ENCODE measurements at places on chromosomes 13 and 19.

DNA sequence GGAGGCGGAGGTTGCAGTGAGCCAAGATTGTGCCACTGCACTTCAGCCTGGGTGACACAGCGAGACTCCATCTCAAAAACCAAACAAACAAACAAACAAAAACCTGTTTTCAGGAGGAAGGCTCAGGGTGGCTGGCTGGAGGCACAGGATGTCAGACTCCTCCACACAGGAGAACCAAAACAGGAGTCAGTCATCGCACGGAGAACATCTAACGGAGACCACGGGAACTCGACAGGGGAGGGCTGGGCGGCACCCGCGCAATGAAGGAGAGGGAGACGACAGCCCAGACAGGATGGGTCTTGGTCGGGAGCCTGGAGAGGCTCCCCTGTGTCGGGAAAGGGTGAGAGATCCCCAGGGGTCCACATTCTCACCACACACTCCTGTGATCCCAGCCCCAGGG lies 20.8 kb upstream of the SLC7A9 start:
- no peak overlapping the region for H3K27ac ChIP-seq
- no peak for DNase-seq
- no peaks in the 10 kb centered on the region for H3K36me3 ChIP-seq
- no peaks in the 10 kb centered on the region for H3K27me3 ChIP-seq

GRCh38 chr19:58409010-58409790 lies 751 bp downstream of the ZNF584 start:
- peaks cover 16% of the 10 kb centered on the region for H3K4me1 ChIP-seq
- DNase-seq = no peak
- H3K27ac ChIP-seq = peak overlapping the region; percentile 97
- peaks cover 22% of the 10 kb centered on the region for H3K36me3 ChIP-seq
- peak overlapping the region; percentile 87 for H3K4me3 ChIP-seq

GRCh38 chr13:23175920-23176319 lies 4.9 kb upstream of the SGCG start:
- H3K4me3 ChIP-seq = no peak overlapping the region
- H3K27me3 ChIP-seq = no peaks in the 10 kb centered on the region
- no peak overlapping the region for H3K27ac ChIP-seq
- DNase-seq = no peak
- no peaks in the 10 kb centered on the region for H3K36me3 ChIP-seq
- H3K4me1 ChIP-seq = no peaks in the 10 kb centered on the region

GRCh38 chr13:83996415-83996814 lies 114.1 kb upstream of the SLITRK1 start:
- H3K27ac ChIP-seq = no peak overlapping the region
- no peaks in the 10 kb centered on the region for H3K36me3 ChIP-seq
- DNase-seq = no peak
- H3K27me3 ChIP-seq = no peaks in the 10 kb centered on the region
- no peaks in the 10 kb centered on the region for H3K4me1 ChIP-seq
- no peak overlapping the region for H3K4me3 ChIP-seq

DNA sequence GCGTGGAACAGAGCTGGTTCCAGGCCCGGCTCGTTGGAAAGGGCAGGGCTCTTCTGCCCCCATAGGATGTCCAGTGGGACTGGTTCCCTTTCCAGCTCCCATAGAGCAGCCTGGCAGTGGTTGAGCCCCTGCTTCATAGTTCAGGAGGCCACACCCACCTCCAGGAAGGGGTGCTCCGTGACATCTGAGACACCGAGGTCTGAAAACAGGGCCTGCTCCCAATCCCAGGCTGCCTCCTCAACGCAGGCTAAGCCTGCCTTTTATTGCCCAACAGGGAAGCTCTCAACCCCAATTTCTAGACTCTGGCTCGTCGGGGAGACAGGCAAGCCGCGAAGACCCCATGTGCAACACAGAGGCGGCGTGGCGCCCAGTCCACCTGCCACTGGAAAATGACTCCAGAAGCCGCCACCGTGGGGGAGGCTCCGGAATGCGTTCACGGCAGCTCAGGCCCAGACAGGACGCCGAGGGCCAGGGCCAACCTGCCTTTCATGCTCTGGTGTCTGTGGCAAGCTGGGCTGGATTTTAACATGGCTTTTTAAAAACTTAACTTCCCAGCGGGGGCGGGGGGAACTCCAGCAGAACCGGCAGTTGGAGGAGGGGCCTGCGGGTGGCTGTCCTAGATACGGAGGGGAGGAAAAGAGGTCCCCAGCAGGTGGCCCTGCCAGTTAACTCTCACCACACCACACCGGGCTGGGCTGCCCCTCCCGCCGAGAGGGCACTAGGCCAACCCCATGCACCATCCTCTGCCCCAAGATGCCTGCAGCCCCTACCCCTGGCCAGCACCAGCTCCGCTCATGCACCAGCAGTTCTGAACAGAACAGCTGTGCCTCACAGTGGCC lies 17.9 kb upstream of the TINCR start:
- H3K27ac ChIP-seq = peak overlapping the region; percentile 85
- DNase-seq = peak; percentile 84
- H3K36me3 ChIP-seq = peaks cover 77% of the 10 kb centered on the region
- peaks cover 39% of the 10 kb centered on the region for H3K4me1 ChIP-seq
- H3K27me3 ChIP-seq = no peaks in the 10 kb centered on the region
- H3K4me3 ChIP-seq = peak overlapping the region; percentile 10

DNA sequence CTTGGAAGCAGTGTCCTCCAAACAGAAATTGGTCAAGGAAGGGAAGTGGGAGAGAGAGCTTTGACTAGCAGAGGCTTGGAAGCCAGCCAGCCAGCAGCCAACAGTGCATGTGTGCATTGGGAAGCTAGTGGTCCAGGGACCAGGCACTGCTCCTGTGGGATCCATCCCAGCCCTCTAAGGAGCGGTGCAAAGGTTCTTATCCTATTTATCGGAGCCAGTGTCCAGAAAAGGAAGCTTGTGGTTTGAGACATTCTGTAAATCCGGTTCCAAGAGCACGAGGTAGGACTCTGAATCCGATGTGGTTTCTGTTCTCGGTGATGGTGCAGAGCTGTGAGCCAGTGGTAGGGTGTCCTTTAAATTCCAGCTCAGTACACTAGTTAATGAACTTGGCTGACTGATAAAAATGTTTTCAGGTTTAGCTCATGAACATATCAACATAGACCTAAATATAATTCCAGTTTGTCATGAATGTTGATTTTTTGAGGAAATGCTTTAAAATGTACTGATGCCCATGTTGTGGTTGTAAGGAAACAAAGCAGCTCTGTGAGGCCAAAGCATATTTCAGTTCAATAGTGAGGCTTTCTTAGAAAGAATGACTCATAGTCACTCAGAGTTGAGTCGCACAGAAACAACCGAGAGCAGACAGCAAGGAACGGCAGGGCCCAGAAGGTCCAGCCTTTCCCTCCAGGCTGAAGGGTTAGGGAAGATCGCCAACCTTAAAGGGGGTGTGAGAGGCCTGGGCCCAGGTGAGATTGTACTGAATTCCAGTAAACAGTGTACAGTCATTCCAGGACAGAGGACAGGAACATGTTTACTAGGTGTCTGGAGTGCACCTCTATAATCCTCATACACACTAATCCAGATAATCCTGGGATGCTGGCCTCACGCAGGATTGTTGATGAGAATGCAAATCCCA lies 21.5 kb upstream of the GARRE1 start:
- H3K27ac ChIP-seq = peak overlapping the region; percentile 48
- no peaks in the 10 kb centered on the region for H3K27me3 ChIP-seq
- H3K4me3 ChIP-seq = no peak overlapping the region
- H3K4me1 ChIP-seq = peaks cover 13% of the 10 kb centered on the region

GRCh38 chr13:26895808-26896466 lies 135.4 kb upstream of the GPR12 start:
- H3K27ac ChIP-seq = no peak overlapping the region
- no peak overlapping the region for H3K4me3 ChIP-seq
- peaks cover 43% of the 10 kb centered on the region for H3K27me3 ChIP-seq
- no peaks in the 10 kb centered on the region for H3K36me3 ChIP-seq

DNA sequence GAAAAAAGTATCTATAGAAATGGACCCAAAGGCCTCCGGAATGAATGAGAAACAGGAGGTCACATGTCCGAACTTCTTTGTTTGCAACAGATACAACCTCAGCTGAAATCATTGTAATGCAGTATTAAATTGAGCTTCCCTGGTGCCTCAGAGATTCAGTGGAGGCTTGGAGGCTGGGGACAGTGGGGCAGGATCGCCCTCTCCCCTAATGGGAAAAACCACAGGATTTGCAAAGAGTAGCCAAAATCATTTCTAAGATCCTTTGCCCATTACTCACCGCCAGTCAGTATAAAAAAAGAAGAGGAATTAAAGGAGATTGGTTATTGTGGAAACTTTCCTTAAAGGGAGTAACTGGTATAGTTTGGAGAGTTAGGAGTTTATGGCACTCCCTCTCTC lies 30.4 kb upstream of the IRS2 start:
- no peak for DNase-seq
- no peak overlapping the region for H3K4me3 ChIP-seq
- peaks cover 22% of the 10 kb centered on the region for H3K27me3 ChIP-seq
- no peaks in the 10 kb centered on the region for H3K4me1 ChIP-seq

GRCh38 chr19:2170987-2171348 lies 7.2 kb downstream of the DOT1L start:
- H3K27ac ChIP-seq = no peak overlapping the region
- H3K4me1 ChIP-seq = peaks cover 83% of the 10 kb centered on the region
- no peak overlapping the region for H3K4me3 ChIP-seq
- no peak for DNase-seq

DNA sequence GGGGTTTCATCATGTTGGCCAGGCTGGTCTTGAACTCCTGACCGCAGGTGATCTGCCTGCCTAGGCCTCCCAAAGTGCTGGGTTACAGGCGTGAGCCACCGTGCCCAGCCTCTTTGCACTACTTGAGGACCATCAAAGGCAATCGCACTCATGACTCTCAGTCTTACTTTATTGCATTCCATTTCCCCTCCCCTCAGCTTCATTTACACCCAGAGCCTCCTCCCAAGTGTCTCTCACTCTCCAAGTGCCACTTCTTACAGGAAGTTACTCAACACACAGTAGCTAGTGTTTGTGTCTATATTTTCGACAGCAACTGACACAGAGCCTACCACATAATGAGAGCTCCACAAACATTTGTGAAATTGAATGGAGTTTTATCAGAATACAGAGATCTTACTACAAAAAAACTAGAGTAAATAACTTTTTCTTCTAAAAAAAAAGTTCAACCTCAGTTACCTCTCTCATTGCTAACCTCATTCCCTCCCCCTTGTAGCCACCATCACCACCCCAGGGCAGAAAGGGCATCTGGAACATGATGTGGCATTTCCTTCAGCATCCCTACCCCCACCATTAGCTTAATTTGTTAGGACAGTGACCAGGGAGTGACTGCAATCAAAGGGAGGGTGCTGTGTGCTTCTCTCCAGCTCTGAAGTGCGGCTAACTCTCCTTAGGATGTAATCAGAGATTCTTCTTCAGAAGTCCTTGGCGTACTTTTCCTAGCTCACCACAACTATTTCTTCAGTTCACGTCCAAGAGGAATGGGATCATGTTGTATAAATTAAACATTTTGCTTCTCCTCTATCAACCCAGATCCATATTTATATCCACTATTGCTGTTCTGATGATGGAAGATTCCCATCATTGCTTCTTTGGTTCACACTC lies 17.0 kb upstream of the RUBCNL start:
- no peak overlapping the region for H3K27ac ChIP-seq
- H3K4me3 ChIP-seq = no peak overlapping the region
- H3K36me3 ChIP-seq = no peaks in the 10 kb centered on the region
- DNase-seq = no peak
- peaks cover 2% of the 10 kb centered on the region for H3K27me3 ChIP-seq
- H3K4me1 ChIP-seq = no peaks in the 10 kb centered on the region

DNA sequence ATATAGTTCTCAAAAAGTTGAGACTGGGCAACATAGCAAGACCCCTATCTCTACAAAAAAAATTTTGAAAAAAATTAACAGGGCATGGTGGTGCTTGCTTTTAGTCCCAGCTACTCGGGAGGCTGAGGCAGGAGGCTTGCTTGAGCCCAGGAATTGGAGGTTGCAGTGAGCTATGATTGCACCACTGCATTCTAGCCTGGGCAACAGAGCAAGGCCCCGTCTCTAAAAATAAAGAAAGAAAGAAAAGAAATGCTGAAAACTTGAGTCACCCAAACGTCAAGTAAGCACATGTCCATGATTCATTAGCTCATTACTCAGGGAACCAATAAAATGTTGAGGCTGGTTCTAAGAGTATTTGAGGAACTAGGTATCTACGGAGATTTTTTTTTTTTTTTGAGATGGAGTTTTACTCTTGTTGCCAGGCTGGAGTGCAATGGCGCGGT lies 33.9 kb upstream of the SEMA6B start:
- DNase-seq = no peak
- no peaks in the 10 kb centered on the region for H3K36me3 ChIP-seq
- H3K4me3 ChIP-seq = no peak overlapping the region
- H3K4me1 ChIP-seq = peaks cover 8% of the 10 kb centered on the region
- H3K27ac ChIP-seq = no peak overlapping the region
- H3K27me3 ChIP-seq = no peaks in the 10 kb centered on the region

DNA sequence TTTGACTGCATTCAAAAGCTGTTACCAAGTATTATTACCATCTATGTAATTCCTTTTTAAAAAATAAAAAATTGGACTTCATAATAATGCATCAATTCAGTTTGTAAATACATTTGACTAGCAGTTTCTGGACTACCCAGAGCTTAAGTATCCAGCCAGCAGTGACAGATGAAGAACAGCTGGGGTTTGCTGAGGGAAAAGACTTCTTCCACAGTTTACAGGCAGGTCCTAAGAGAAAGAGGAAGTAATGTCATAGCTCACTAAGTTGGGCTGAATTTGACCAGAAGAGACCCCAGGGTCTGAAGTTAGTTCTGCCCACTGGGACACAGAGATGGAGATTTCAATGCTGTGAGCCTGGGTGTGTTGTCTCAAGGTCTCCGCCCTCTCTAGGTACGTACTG lies 96.4 kb downstream of the MBNL2 start:
- no peaks in the 10 kb centered on the region for H3K4me1 ChIP-seq
- no peaks in the 10 kb centered on the region for H3K36me3 ChIP-seq
- no peaks in the 10 kb centered on the region for H3K27me3 ChIP-seq
- H3K27ac ChIP-seq = no peak overlapping the region
- no peak overlapping the region for H3K4me3 ChIP-seq

GRCh38 chr19:3537101-3537437 lies 1.9 kb upstream of the TEKTIP1 start:
- H3K27me3 ChIP-seq = no peaks in the 10 kb centered on the region
- peaks cover 7% of the 10 kb centered on the region for H3K4me1 ChIP-seq
- no peak overlapping the region for H3K4me3 ChIP-seq
- H3K27ac ChIP-seq = no peak overlapping the region
- no peak for DNase-seq

DNA sequence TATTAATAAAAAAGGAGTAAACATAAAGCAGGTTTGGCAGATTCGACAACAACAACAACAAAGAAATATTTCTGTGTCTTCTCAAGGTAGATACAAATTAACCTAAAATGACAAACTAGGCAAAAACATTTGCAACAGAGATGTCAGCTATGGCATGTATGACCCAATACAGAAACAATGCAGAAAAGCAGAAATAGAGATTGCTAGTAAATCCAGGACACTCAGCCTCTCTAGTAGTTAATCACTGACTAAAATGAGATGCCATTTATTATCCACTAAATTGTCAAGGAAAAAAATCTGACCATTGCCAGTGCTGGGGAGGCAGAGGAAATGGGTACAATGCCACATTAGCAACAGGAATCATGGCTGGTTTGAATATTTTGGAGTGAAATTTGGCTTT lies 250.5 kb downstream of the TEX29 start:
- H3K36me3 ChIP-seq = no peaks in the 10 kb centered on the region
- H3K4me3 ChIP-seq = no peak overlapping the region
- H3K4me1 ChIP-seq = no peaks in the 10 kb centered on the region
